ENCODE measurements at places on chromosomes 4 and X.

DNA sequence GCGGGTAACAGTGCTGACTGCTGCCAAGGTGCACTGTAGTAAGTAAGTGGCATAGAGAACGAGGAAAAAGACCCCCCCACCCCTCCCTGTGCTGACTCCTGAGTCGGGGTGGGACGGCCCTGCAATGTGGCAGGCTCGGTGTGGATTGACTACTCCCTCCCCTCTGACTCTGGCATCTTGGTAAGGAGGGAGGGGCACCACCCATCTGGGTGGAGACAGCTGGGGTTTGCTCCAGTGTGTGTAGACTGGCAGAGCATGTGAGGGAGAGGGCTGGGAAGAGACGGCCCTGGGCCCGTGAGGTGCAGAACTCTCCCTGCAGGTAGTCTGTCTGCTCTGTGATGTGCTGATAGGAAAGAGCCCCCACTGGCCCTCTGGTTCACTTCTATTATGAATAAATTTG, 31.0 kb downstream of the NSG1 start:
- no peak for DNase-seq

DNA sequence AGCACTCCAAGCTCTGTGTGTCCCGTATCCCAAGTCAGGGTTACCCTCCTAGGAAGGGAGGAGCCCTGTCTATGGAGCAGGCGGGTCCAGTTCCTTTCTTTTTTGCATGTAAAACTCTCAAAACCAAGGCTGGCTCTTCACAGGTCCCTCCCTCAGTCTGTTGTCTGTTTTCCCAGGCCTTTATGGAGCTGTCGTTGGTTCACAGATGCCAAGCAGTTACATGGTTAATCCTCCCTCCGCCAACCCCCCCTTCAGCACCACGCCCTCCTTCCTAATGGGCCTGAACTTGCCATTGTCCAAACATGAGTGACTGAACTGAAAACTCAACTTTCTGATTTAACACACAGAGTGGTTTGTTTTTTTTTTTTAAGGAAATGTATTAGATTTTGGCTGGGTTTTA, 148.3 kb downstream of the STOX2 start:
- DNase-seq: no peak

GRCh38 chrX:129144172-129145038, 378.9 kb downstream of the SMARCA1 start:
- DNase-seq: no peak

- no peak for DNase-seq
Observed at GRCh38 chr4:151434183-151434860, 25.3 kb downstream of the FHIP1A start.

DNA sequence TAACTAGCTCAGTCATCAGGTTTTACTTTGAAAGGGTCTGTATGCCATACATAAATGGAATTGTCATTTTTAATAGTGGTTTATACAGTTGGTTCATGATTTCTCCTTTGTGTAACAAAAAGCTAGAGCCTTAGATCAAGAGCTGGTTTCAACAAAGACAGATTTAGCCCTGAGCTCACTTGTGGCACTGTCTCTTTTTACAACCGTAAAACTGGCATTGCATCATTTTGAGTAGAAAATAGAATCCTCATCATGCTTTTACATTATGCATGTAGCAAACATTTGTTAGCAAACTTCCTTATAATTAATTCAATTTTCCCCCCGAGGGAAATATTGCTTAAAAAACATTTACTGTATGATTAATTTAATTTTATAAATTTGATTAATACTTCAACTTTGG, 1871.5 kb downstream of the ARAP2 start:
- no peak for DNase-seq

GRCh38 chrX:11159149-11159548, 48.0 kb downstream of the HCCS start:
- no peak for DNase-seq

GRCh38 chr4:119598521-119598920, 30.1 kb downstream of the PDE5A start:
- DNase-seq: no peak

DNA sequence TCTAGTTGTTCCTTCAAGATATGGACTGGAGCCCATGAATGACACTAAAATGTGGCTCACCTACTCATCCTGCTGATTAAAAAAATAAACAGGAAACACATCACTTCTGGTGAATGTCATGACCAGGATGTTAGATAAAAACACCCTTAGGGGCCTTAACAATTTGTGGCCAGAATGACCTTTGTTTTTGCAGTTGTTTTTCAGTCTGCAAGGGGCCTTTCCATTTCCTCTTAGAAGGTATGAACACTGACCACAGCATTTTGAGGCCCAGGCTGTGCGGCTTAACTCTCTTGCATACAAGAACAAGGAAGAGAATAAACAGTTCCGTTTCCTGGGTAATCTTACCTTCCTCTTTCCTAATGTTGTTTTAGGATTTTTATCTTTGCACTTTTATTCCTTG, 113.2 kb downstream of the IL1RAPL2 start:
- no peak for DNase-seq

GRCh38 chr4:161604516-161605300, 559.1 kb downstream of the FSTL5 start:
- no peak for DNase-seq
